ENCODE measurements at places on chromosomes 2 and 18. TPM values are rescaled to one million over a fixed set of nuclear protein-coding genes. Genes with fewer than 3 reads are reported as not detected.

FIGLA gene
- total RNA-seq = 0.89 TPM

KCNG2 gene
- 0.22 TPM for total RNA-seq

ALLC gene
- 7.6 TPM for total RNA-seq

KCNJ13 gene
- total RNA-seq = not detected

RIF1 gene
- 70.8 TPM for total RNA-seq

VWA3B gene
- 0.80 TPM for total RNA-seq

Measured in sciatic nerve (tissue), 2 donors.